ENCODE measurements at places on chromosomes 3 and 15.

- no peak for DNase-seq
These were observed 218.8 kb upstream of the STRIT1 start for GRCh38 chr3:155512175-155512866.

DNA sequence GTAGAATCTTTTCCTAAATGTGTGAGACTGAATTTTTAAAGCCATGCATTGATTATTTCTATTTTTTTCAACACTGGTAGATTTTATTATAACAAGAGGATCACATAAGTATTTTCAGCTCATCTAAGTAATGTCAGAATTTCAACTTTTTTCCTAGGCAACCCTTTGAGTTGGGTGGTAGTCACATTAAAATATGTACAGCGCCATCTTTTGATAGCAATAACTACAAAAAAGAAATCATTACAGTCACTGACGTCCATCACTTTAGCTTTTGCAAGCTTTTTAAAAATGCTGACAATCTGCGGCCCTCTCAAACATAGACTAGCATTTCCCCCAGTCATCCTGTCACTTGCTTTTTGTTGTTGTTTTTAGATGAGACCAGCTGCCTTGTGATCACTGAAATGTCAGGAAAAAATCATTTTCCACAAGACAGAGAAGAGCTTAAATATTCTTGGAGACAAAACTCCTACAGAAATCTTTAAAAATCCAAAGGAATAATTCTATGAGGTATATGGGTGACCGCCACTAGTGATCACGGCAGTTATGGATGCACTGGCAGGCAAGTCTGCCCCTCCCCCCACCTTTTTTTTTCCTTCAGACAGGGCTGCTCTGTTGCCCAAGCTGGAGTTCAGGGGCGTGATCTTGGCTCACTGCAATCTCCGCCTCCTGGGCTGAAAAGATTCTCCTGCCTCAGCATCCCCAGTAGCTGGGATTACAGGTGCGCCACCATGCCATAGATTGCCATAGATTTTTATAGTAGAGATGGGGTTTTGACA lies 384.0 kb upstream of the KCNMB2 start:
- no peak for DNase-seq

GRCh38 chr3:169305460-169305859 lies 358.1 kb downstream of the MECOM start:
- no peak for DNase-seq

- DNase-seq = no peak
These were observed 79.9 kb upstream of the SLC25A26 start for GRCh38 chr3:66140743-66141372.

GRCh38 chr3:16911916-16912315 lies 27.2 kb downstream of the PLCL2 start:
- DNase-seq = no peak

DNA sequence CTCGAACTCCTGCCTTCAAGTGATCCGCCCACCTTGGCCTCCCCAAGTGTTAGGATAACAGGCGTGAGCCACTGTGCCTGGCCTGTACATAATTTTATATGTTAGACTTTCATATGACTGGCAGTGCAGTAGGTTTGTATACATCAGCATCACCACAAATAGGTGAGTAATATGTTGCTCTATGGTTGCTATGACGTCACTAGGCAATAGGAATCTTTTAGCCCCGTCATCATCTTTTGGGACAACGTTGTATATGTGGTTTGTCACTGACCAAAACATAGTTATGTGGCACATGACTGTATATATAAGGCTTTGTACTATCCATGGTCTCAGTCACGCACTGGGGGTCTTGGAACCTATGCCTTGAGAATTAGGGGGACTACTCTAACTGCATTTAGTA lies 17.0 kb upstream of the DNAJC19 start:
- DNase-seq = no peak

- no peak for DNase-seq
These were observed 650.5 kb upstream of the NR2F2 start for GRCh38 chr15:95679847-95680582.

GRCh38 chr15:59051873-59052861 lies 52.8 kb upstream of the CCNB2 start:
- DNase-seq = no peak

- no peak for DNase-seq
These were observed 116.0 kb downstream of the XXYLT1 start for GRCh38 chr3:195154793-195155535.

GRCh38 chr15:68272721-68273271 lies 4.7 kb upstream of the FEM1B start:
- DNase-seq = no peak
